Body of pancreas (tissue), 4 donors: ENCODE measurements at places on chromosomes 11 and 22. TPM values are rescaled to one million over a fixed set of nuclear protein-coding genes. Genes with fewer than 3 reads are reported as not detected.

BTG4 gene
- total RNA-seq: not detected

OR10D3 gene
- not detected for total RNA-seq

FOXR1 gene
- total RNA-seq: not detected

DNA sequence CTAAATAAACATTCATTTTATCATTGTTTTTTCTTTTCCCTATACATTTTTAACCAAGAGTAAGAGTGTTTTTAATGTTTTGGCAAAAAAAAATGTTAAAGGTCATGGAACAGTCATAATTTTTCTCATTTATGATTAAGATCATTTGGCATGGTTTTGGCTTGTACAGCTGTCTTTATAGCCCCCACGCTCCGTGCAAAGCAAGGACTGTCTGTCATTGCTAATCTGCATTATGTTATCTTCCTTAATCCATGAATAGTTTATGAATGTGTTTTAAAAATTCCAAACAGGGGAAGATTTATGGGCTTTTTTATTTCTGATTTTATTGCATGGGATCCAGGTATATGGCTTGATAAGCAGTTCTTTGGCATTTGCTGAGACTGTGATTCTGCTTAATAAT, 28.1 kb downstream of the PGM2L1 start:
- no peak overlapping the region for H3K4me3 ChIP-seq
- no peaks in the 10 kb centered on the region for H3K36me3 ChIP-seq
- no peaks in the 10 kb centered on the region for H3K27me3 ChIP-seq

DNA sequence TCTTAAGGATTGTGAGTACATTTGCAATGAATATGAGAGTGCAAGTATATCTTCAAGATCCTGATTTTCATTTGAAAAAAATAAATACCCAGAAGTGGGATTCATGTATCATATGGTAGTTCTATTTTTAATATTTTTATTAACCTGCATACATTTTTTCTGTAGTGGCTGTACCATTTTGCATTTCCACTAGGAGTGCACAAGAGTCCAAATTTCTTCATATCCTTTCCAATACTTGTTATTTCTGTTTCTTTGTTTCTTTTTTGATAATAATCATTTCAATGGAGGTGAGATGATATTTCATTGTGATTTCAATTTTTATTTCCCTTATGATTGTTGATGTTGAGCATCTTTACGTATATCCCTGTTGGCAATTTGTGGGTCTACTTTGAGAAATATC, 759.8 kb upstream of the CNTN5 start:
- H3K4me3 ChIP-seq: no peak overlapping the region
- no peak for DNase-seq
- H3K27ac ChIP-seq: no peak overlapping the region
- no peaks in the 10 kb centered on the region for H3K27me3 ChIP-seq

- no peak overlapping the region for H3K4me3 ChIP-seq
- no peak overlapping the region for H3K27ac ChIP-seq
- no peak for DNase-seq
- peaks cover 4% of the 10 kb centered on the region for H3K36me3 ChIP-seq
- H3K27me3 ChIP-seq: no peaks in the 10 kb centered on the region
Measured at GRCh38 chr22:46909237-46910030, 147.0 kb downstream of the TBC1D22A start.

DNA sequence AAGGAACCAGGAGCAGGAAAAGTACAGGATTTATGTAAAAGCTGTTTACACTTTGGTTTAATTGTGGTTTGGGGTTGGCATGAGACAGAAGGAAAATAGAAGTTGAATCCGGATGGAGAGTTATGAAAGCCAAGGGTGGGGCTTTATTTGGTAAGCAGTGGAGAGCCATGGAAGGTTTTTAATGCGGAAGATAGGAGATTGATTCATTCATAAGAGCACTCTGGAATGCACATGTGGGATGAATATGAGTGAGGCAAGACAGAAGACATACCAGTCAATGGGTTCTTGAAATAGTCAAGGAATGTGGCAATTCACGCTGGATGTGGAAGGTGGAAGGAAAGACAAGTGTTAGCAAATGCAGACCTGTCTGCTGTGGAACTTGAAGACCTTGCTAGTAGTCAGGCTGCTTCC, 9.3 kb upstream of the GLB1L3 start:
- peaks cover 5% of the 10 kb centered on the region for H3K27me3 ChIP-seq
- H3K4me1 ChIP-seq: no peaks in the 10 kb centered on the region
- H3K4me3 ChIP-seq: no peak overlapping the region
- no peak overlapping the region for H3K27ac ChIP-seq
- H3K36me3 ChIP-seq: no peaks in the 10 kb centered on the region

DNA sequence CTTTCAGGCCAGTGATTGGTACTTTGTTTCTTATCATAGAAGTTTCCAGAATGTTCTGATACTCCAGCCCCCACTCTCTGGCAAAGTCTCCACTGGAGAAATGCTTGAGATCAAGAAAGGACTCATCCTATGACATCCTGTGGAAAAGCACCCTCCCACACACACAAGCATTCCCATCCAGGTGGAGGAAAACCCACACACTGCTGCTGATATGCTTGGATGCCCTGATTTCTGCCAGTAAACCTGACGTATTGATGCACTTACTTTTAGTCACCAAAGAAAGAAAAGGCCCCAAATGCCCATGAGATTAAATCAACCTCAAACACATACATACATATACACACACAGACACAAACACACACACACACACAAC, 9.2 kb upstream of the SLC5A12 start:
- H3K36me3 ChIP-seq: no peaks in the 10 kb centered on the region
- H3K27ac ChIP-seq: no peak overlapping the region
- H3K27me3 ChIP-seq: no peaks in the 10 kb centered on the region

- H3K36me3 ChIP-seq: no peaks in the 10 kb centered on the region
- H3K4me1 ChIP-seq: no peaks in the 10 kb centered on the region
- H3K4me3 ChIP-seq: no peak overlapping the region
- H3K27ac ChIP-seq: no peak overlapping the region
- no peak for DNase-seq
Measured at GRCh38 chr11:120878781-120879180, 145.1 kb upstream of the TBCEL start.
